ENCODE measurements at places on chromosomes 5 and 9.

GRCh38 chr5:106415541-106415940, 1255.2 kb downstream of the EFNA5 start:
- DNase-seq, result no peak

- no peak for DNase-seq
Observed at GRCh38 chr5:179331591-179332375, 13.5 kb downstream of the ADAMTS2 start.

DNA sequence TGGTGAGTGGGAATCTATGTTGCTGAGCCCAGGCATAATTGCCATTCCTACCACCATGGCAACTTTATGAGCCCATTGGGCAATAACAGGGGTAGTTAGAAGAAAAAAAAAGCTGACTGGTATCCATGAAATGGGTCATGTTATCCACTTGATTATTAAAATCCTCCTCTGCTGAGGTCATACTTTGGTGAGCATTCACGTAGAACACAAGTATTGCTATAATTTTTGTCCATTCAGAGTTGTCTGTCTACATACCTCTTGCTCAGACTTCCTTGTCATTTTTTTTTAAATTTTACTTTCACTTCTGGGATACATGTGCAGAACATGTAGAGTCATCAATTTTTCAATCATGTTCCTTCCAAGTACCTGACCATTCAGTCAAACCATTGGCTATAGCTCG, 780.8 kb upstream of the ARRDC3 start:
- no peak for DNase-seq

GRCh38 chr9:36937951-36938350, 96.1 kb downstream of the PAX5 start:
- DNase-seq, result no peak

DNA sequence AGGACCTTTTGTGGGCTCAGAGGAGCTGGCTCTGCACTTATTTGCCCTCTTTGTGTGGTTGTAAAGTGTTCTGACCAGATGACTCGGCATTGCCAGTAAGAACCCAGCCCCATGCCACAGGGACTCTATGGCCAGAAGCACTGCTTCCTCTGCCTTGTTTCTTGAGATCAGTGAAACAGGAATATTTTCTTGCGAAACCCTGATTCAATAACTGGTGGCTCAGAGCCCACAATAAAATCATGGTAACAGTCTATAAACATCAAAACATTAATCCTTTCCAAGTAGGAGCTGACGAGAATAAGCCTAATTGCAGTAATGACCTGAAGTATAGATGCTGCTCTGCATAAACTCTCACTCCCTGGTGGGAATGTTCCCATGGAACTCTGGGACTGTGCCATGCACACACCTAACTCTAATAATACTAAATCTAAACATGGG, 344.3 kb downstream of the ZNF608 start:
- DNase-seq, result no peak

- DNase-seq, result no peak
Observed at GRCh38 chr5:130135506-130135905, 231.2 kb downstream of the CHSY3 start.

- DNase-seq, result no peak
Observed at GRCh38 chr5:23484096-23484495, 23.3 kb upstream of the PRDM9 start.

- no peak for DNase-seq
Observed at GRCh38 chr5:109878887-109879286, 189.2 kb downstream of the MAN2A1 start.

DNA sequence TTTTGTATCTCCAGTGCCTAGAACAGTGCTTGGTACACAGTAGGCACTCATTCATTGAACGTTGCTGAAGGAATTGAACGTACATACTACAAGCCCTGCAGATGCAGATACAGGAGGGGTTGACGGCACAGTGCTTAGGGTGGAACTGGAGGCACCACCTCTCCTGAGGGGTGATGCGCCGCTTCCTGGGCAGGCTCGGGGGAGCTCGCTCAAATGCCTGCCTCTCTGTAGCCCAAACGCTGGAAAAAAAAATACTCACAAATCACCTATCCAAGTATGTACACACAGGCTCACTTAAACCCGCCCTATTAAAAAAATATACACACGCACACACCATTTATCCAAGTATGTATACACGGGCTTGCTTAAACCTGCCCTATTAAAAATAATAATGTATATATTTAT, 536 bp upstream of the COMMD10 start:
- DNase-seq, result peak; percentile 36

DNA sequence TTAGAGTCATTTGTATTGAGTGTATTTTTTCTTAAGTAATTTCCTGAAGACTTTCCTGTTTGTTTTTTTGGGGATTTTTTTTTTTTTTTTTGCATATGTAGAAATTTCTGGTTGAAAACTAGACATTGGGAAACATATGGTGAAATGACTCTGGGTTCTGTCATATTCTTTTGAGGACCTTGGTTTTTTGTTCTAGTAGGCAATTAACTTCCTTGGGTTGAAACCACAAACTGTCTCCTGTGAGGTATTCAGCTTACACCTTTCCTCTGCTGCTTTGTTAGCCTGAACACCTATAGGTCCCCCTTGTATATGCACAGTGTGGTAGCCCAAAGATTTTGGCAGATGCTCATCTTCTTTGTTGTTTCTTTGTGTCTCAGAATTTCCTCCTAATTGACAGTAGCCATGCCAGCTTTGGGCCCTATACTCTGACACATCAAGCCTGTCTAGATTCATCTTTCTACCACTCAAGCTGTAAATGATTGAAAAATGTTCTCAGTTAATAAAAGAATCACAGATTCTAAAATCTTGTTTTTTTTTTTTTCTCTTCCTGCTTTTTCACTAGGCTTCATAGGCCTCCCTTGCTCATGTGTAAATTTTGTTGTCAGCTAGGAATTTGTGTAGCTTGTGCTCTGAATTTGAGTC, 140.6 kb downstream of the COMMD10 start:
- DNase-seq, result no peak

GRCh38 chr9:28970241-28970654, 1397.0 kb upstream of the C9orf72 start:
- no peak for DNase-seq

DNA sequence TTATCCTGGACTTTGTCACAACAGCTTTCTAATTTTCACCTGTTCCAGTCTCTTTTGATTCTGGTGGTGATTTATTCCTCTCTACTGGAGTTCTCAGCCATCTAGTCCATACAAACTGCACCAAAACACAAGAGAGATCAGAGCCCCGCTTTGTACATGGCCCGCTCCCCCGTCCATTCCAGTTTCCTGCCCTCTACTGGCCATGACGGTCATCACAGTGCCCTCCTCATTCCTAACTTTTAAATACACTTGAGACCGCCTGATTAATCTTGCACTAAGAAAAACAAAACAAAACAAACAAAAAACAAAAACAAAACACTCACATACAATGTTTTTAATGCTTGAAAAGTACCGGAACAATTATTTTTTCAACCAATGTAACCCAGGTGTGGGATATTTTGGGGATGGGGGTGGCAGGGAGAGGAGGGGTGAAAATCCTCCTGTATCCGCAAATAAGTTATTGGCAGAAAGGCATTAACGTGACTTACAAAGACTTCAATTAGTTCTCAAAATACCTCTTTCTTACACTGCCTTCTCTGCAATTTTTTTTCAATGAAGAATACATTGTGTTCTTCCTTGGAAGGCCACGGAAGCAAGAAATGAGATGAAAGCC, 84.8 kb upstream of the PAM start:
- DNase-seq, result peak; percentile 51

DNA sequence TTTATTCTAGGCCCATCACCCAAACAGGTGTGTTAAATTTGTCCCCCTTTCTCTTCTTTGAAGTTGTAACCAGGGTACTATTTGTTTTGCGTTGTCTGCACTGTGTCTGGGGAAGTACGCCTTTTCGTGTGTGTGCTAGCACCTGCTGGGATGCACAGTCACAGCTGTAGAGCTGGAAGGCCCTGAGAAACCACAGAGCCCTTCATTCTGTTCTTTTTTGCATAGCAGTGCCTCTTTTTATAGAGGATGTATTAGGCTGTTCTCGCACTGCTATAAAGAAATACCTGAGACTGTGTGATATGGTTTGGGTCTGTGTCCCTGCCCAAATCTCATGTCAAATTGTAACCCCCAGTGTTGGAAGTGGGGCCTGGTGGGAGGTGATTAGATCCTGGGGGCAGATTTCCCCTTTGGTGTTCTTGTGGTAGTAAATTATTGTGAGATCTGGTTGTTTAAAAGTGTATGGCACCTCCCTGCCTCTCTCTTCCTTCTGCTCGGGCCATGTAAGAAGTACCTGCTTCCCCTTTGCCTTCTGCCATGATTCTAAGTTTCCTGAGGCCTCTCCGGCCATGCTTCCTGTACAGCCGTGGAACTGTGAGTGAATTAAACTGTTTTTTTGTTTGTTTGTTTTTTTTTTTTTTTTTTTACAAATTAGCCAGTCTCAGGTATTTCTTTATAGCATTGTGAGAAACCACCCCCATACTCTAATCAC, 14.0 kb downstream of the SEC61B start:
- DNase-seq, result peak; percentile 86

DNA sequence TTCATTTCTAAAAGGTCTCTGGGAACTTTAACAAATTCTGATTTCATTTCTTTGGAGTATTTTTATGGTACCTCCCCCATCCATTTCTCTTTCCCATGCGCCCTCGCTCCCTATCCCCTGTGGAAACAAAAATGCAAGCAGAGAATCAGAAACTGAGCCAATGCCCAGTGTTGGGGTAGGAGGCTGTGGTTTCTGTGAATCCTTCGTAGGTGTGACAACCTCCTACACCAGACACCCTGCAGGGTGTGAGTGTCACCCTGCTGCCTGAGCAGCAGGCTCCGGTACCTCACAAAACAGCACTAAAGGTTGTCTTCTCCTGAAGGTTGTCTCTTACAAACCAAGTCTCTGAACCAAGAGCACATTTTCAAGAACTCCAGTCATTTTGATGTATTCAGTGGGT, 103.8 kb upstream of the CTSL start:
- DNase-seq, result no peak

DNA sequence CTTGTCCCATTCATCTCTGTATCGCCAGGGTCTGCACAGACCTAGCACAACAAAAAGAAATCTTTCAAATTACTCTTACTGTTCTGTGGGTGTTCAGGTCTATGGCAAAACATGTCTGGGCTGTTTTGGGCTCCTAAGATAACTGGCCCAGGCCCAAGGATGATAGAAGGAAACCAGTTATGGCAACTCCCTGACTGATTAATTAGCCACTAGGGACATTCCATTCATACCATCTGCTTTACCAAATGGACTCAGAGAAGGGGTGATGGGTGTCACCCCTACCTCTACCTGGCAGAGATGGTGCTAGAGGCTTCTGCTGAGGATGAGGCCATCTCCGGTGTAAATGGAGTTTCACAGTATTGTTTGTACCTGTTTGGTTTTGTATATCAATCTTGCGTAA, 1.9 kb downstream of the SLC31A2 start:
- no peak for DNase-seq

DNA sequence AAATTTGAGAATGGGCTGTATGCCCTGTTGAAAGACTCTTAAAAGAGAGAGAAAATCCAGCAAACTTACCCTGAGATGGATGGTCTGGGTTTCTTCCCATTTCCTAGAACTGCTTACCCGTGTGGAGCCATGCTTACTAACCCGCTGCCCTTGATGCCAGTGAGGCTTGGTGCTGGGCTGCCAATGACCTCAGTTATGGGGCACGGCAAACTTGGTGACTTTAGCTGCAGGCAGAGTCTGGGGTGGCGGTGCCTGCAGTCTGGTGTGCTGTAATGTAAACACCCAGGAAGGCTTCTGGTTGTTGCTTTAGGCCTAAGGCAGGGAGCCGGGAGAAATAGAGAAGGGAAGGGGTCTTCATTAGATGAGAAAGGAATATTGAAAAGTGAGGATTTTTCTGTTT, 7.3 kb upstream of the TENT4A start:
- no peak for DNase-seq

GRCh38 chr9:106577121-106577520, 285.8 kb upstream of the ZNF462 start:
- DNase-seq, result no peak

DNA sequence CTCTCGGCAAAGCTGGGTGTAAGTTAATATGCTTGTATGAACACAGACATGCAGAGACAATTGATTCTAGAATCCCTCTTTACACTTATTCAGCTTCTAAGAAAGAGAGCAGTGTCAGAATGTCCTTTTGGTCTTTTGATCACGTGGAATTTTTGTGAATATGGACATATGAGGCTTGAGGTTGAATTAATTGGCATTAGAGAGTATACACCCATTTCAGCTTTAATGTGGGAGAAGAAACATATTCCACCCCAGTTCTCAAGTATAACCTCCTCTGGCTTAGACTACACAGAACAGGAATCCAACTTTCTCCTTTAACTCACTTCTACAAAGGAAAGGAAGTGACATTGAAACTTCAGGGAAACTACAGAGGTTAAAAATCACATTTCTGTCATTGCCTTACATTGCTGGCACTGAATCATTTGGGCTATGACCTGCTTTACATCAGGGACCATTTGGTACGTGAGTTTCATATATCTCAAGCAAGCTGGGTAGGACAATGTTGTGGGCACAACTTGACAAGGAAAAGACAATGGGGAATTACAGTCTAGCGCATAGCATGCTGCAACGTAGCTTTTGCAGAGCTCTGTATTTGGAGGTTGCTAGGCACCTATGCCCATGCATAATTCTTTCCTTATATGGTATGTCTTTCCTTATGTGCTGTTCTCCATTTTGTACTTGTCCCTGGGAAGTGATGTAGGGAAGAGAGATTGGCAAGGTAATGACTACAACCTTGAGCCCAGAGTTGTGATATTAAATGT, 19.5 kb downstream of the DAB2 start:
- DNase-seq, result no peak

DNA sequence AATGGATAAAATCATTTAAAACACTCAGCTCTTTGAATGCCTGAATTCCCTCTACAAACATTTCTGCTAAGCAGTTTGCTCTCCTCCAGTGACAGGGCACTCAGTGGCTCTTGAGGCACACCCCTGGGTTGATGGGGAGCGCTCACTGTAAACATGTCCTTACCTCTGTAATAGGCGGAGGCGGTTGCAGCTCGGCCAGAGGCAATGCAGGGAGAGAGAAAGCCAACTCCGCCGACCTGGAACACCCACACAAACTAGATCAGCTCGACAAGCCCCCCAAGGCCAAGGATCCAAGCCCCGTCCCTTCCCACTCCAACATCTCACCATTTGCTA, 329 bp downstream of the CDC23 start:
- DNase-seq, result no peak

- no peak for DNase-seq
Observed at GRCh38 chr5:21823588-21823987, 1029.6 kb downstream of the CDH12 start.

DNA sequence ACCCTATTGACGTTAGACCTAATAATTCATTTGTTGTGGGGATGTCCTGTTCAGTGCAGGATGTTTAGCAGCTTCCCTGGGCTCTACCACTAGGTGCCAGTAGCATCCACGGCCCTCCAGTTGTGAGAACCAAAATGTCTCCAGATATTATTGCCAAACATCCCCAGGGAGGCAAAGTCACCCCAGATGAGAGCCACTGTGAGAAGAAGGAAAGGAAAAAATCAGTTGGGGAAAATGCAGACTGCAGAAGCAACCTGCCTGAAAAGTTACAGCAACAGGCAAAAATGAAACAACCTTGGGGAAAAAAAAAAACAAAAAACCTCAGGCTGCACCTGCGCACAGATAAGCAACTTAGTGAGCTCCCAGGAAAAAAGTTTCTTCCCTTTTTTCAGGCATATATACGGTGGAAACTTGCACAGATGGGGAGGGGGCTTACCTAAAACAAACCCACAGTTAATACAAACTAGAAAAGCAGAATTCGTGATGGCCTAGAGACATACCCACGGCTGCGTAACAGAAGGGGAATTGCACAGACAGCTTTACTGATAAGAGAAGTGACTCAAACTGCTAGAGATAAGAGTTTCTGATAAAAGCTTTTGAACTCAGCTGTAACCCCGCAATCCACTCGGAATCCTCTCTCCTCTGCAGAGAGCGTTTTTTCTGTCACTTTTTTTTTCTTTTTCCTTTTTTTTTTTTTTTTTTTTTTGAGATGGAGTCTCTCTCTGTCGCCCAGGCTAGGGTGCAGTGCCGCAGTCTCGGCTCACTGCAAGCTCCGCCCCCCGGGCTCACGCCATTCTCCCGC, 29.8 kb upstream of the FBP1 start:
- DNase-seq, result peak; percentile 49

All from RPMI8226 (cell line).